ENCODE measurements at places on chromosomes 3 and 15.
A peak's percentile ranks its signal among the peaks of the same experiment; 100 is the strongest.

GRCh38 chr3:55166576-55167555 is 239.0 kb upstream of the LRTM1 start:
- DNase-seq = no peak

GRCh38 chr15:69814932-69815331 is 282.8 kb downstream of the TLE3 start:
- no peak for DNase-seq

DNA sequence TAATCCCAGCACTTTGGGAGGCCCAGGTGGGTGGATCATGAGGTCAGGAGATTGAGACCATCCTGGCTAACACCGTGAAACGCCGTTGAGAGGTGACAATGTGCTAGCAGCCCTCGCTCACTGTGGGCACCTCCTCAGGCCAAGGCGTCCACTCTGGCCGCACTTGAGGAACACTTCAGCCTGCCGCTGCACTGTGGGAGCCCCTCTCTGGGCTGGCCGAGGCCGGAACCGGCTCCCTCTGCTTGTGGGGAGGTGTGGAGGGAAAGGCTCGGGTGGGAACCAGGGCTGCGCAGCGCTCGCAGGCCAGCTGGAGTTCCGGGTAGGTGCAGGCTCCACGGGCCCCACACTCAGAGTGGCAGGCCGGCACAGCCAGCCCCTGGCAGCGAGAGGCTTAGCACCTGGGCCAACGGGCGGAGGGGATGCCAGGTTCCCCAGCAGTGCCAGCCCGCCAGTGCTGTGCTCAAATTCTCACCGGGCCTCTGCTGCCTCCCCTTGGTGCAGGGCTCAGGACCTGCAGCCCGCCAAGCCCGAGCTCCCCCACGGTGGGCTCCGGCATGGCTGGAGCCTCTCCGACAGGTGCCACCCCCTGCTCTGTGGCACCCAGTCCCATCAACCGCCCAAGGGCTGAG is 253.6 kb downstream of the CNTN4 start:
- no peak for DNase-seq

DNA sequence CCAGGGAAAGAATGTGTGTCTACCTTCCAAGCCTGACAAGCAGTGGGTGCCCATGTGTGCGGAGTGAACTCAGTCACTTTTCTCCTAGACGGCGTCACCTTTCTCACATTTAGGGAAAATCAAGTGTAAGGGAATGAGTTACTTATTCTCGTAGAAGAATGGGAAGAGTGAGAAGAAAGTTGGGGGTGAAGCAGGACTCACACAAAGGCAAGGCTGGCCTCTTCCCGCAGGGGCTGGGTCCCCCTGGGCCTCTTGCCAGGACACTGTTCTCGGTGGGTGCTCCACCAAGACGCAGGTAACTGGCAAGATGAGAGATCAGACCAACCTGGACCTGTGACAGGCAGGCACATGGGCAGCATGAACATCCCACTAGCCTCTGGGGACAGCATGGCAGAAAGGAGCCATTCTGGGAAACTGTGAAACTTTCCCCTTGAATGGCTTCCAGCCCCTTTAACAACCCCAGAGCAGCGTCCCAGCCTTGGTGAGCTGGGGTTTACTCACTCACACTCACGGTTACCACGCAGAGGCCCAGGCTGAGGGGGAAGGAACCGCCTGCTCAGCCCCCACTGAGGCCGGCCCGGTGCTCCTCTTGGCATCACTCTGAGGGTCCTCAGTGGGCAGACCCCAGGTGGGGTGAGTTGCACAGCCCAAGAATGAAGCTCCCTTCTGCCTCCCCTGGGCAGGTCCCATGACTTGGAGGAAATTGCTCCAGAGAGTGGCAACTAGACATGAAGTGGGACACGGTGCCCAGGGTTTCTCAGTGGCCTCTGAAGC is 15.0 kb upstream of the SRP14 start:
- DNase-seq = no peak

DNA sequence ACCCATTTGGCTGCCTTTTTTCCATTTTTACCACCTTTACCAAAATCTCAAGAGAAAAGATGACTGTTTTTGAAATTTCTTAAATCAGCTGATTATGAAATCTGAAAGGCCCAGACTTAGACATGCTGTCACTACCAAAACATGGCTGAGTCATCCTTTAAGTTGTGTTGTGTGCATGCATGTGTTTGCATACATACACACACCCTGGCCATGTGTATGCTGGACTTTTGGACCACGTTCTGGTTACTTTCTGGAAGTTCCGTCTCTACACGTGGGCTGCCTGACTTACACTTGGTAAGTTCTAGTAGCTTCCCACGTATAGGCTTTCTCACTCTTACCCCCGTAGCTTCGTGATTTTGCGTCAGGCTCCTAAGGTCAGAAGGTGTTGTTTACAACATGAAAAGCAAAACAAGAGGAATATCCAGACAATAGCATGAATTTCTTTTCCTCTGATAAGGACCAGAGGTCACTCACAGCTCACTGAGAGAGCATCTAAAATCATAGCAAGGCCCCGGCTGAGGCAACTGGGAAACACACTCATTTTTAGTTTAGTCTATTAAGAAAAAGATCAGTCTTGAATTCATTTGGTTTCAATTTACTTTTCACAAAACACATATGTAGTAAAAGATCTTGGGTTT is 62.4 kb downstream of the COL8A1 start:
- DNase-seq = no peak

GRCh38 chr3:104428337-104428925 is 938.3 kb upstream of the ALCAM start:
- no peak for DNase-seq

DNA sequence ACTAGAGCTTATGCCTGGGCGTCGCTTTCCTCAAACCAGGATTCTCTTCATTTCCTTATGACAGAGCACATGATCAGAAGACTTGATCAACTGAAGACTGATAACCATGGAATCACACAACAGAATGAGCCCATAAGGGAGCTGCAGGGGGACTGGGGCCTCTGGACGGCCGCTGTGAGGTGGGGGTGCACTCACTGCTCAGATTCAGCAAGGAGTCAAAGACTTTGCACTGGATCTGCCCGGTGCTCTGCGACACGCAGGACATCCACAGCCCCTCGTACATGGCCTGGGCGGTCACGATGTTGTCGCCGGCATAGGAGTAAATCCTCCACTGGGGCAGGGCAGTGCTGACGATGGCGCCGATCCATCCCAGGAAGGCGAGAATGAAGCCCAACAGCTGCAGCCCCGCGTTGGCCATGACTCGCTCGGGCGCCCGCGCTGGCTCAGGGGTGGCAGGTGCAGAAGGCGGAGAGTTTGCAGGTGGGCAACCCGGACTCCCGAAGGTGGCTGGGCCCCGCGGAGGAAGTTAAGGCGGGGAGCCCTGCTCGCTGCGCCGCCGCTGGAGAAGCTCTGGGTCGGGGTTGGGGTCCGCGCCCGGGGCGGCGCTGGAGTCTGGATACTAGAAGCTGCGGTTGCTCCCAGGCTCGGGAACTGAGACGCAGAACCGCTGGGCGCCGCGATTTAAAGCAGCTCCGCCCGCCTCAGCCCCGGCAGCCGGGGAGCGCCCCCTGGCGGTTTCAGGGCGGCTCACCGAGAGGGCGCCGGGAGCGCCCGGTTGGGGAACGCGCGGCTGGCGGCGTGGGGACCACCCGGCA is at the start of gene CLDN1:
Gene CLDN1 (minus strand): TSS at position 658 of the 815 bp plus-strand sequence. CDS start 240 bp downstream, at position 418.
- DNase-seq = peak; percentile 52

GRCh38 chr15:67065531-67066005 is at the start of gene SMAD3:
TSS of gene SMAD3 (plus strand) at chr15:67065602. CDS start at chr15:67066155, 553 bp downstream.
- DNase-seq = no peak

GRCh38 chr15:66865622-66866611 is 163.9 kb downstream of the SMAD6 start:
- no peak for DNase-seq

- DNase-seq = peak; percentile 31
Measured at GRCh38 chr3:71652781-71653413, 69.4 kb upstream of the FOXP1 start.

DNA sequence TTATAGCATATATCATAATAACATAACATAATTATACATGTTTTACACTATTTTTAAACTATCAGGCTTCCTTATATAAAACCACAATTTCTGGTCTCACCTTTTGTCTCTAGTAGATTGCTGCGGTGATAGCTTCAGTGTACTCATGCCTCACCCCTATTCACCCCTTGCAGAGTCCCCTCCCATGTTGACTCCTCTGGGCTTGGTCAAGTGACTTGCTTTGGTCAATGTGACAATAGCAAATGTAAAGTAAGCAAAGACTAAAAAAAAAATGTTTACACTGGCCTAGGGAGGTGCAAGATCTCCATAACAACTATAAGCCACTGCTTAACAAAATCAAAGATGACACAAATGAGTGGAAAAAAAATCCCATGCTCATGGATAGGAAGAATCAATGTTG is 537.5 kb downstream of the ROBO1 start:
- DNase-seq = peak; percentile 1

DNA sequence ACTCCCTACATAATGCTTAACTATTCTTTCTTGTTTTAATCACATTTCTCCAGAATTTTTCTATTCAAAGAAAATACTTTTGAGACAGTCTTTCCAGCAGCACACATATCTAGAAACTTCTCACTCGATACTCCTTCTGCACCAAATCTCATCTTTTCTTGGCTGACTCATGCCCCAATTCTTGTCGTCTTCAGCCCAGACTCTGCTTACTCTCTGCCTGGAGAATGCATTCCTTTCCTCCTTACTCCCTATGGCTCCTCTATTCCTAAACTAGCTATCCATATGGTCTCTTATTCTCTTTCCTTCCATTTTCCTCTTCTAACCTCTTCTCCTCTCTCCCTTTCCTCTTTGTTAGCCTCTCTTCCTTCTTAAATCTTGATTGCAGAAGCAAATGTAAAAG is 158.7 kb downstream of the GBE1 start:
- DNase-seq = no peak

DNA sequence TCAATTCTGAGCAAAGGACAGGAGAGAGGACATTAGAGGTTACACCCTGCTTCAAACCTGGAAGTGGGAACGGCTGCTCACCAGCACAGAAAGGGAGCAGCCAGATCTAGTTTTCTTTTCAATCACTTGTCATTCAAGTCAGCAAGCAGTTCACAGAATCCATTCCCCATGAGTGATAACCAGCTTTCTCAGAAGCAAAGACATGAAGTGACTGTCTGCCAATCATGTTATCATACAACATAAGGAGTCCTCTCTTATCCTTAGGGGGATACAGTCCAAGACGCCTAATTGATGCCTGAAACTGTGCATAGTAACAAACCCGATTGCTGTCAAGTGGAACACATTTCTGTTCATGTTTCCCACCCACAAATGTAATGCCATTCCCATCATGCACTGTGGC is 54.7 kb downstream of the FAM98B start:
- no peak for DNase-seq

DNA sequence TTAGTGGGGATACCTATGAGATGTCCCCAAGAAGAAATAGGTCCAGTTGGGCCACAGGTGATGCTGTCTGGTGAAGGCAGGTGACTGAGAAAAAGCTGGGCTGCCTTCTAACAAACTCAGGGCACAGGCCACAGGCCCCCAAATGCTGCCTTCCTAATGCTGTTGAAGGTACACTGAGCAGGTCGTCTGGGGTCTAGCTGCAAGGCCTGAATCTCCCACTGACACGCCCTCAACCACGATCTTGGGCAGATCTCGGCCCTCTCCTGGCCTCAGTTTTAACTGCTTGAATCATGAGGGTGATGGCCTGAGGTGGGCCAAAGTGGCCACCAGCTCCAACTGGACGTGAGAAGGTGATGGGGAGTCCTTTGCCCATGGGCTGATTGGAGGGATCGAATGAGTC is 2.1 kb upstream of the ACSBG1 start:
- DNase-seq = no peak

DNA sequence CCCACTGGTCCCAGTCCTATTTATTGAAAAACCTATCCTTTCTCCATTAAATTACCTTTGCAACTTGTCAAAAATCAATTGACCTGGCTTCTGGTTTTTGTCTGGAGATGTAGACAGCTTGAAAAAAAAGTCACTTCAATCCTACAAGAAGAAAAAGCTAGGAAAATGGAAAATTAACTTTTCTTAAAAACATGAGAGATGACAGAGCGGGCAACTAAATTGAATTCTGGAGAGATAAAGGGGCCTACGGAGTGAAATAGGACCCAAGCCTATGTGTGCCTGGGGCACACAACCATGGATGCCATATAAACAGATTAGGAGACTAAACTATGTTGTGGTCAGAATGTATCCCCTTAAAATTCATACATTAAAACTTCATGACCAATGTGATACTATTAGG is 363.3 kb upstream of the SLCO3A1 start:
- DNase-seq = no peak

DNA sequence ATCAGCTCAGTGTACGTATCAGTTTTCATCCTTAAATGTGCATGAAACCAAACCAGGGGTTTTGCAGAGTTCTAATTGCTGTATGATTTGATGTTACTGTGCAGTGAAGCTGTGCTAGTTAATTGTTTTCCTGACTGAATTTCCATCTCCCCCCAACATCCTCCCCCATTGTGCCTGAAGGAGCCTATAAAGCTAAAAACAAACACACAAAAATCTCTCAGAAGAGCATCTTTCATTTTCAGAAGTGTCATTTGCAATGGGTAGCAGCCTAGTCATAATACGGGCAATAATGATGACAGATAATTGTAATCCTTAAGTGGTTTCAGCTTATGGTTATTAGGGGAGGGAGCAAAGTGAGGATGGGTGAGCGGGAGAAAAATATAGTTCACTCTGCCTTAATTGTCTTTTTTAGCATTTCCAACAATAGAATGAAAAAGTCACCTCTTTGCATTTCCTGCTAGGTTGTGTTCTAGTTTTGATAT is 207.9 kb upstream of the TBL1XR1 start:
- peak; percentile 65 for DNase-seq

- no peak for DNase-seq
Measured at GRCh38 chr15:60326824-60327654, 70.7 kb downstream of the ANXA2 start.

- no peak for DNase-seq
Measured at GRCh38 chr3:83189634-83190033, 1428.2 kb upstream of the GBE1 start.

DNA sequence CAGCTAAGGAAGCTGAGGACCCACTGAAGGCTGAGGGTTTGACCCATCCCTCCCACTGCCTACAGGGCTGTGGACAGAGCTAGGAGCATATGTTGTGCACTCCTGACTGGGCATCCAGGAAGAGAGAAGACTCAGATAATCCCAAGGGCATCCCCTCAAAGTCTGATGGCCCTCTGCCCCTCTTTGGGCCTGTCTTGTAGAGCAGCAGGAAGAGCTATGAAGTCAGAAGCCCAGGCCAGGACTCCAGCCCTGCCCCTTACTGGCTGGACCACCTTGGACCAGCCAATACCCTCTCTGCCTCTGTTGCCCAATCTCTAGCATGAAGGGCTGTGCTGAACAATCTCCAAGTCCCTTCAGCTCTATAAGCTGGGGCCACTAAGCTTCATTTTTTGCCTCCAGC is 210.8 kb downstream of the RPLP1 start:
- no peak for DNase-seq

DNA sequence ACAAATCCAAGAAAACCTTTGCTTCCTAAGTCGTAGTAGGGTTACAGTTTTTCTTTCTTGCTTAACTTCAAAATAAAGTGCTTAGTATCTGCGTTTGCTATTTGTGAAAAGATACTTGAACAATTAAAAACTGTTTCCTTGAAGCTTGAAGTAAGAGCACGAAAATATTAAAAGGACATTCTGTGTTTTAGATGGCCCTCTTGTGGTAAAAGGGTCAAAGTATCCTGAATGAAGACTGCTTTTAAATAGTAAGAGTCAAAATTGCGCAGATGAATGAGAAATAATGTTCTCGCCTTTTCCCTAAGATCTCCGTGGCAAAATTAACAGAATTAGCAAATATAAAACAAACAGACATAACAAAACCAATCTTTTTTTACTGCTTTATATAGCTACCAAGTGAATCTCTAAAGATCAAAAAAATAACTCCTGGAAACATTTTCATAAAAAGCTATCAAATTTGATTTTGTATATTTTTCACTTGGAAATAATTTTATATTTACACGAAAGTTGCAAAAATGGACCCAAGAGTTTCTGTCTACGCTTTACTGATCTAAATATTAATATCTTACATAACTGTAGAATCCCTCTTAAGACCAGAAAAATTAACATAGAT is 175.4 kb downstream of the MBNL1 start:
- DNase-seq = peak; percentile 49
